Osteocyte (in vitro differentiated cells): ENCODE measurements at places on chromosomes 5 and 9.

- peak; percentile 91 for DNase-seq
Measured at GRCh38 chr5:154072414-154073171, 33.8 kb downstream of the MFAP3 start.

- DNase-seq, result no peak
Measured at GRCh38 chr9:131402073-131402472, 8.2 kb downstream of the PRRC2B start.

DNA sequence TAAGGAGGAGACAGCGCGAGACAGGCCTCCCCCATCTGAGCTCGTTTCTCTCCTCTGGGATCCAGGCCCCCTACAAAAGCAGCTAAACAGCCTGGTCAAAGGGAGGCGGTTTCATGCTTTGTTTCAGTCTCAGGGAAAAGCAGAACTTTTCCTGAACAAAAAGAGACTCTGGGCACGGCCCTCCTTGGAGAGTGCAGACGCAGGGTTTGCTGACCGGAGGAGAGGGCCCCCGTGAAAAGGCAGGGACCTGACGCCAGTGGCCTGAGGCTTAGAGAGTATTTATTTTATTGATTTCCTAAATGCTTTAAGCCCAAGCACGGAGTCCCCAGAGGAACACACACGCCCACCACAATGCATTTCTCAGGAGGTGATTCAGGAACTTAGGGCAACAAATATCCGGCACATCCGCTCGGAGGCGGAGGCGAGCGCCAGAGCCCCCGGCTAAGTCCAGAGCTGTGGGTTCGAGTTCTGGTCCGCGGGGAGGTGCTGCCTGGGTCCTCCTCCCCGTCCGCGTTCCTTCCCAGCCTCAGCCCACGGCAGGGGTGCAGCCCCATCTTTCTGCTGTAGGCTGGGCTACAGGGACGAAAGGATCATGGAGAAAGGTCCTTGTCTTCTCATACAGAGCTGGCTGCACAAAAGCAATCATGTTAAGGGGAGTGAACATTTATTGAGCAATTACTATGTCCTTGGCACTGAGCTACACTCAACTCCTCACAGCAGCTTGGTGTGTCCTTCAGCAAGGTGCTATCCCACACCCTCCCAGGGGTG is 40.0 kb downstream of the PTGES start:
- DNase-seq, result no peak

GRCh38 chr9:9177081-9177480 is 1377.5 kb upstream of the DMAC1 start:
- no peak for DNase-seq

DNA sequence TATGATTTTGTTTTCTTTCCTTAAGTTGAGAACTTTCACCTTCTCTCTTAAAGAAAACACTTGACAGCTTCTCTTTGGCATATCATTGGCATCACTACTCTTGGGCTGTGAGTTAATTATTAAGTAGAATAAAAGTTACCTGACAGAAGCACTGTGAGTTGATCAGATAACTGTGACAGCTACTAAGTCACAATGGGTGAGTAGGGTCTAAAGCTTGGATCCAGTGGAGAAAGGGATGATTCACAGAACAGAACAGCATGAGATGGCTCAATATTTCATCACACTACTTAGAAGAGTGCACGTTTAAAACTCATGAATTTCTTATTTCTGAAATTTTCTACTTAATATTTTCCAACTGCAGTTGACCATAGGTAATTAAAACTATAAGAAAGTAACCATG is 268.5 kb upstream of the NMUR2 start:
- DNase-seq, result no peak

DNA sequence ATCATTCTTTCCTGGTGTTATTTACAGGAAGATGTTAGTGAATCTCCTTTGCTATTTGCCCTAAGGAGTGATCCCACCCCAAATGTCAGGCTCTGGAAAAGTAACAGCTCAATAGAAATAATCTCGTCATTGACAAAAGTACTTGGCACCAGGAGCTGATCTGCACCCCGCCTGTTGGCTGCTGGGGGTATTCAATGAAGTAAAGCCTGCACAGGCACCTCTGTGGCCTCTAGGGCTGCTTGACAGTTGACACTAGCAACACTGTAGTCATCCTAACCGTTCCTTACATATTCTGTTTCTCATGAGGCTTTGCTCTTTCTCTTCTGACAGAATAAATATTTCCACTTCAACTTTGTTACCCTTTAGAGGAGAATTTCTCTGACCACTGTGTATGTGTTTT is 103.4 kb downstream of the DOCK2 start:
- DNase-seq, result no peak

DNA sequence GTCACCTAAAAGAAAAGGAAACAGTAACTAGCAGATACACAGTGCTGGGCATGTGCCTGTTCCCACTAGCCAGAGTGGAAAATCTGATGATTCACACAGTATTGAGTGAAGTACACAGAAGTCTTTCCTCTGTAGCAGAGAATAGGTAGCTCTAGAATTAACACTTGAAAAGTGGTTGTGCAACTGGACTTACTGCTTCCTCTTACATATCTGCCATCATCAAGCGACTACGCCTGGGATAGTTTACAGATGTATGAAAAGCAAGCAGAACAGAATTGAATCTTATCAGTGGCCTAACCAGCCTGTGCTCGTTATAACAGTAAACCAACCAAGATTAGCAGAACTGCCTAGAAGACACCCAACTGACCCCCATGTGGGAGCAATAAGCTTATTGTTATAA is 130.6 kb downstream of the DTWD2 start:
- no peak for DNase-seq

- DNase-seq, result no peak
Measured at GRCh38 chr5:82265047-82265446, 13.1 kb downstream of the RPS23 start.

DNA sequence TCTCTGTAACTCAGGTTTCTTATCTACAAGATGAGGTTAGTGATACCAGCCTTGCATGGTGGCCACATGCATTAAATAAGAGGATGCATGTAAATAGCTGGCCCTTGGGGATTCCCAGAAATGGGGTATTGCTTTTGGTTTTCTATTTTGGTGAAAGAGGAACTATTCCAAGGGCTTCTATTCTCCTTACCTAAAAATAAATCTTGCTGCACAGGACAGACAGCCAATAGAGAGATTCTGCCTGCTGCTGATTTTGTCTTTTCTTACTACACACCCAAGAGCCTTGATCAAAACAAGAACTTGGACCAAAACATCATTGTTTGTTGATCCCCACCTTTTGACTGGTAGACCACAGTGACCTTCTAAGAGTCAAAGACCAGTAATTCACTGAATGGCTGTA is 161.8 kb downstream of the PJA2 start:
- no peak for DNase-seq

DNA sequence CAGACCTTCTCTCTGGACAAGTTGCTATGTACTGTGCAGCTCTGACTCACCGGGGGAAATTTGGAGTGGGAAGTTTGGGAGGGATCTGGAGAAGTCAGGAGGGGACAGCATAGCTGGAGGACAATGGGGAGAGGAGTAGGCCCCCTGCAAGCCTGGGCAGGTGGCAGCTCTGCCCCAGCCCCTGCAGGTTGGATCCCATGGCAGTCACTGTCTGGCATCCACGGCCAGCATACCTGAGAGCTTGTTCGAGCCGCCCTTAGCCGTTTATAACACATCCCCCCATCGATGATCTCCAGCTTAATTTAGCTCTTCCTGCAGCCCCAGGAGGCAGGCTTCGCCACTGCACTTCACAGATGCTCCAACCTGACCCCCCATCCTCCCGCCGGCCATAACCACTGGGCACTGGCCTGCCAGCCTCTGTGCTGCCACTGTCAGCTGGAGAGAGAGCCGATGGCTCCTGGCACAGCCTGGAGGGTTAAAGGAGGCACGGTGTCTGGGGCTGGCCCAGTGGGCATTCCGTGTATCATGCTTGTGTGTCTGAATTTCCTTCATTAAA is 57.7 kb upstream of the RNU6ATAC start:
- DNase-seq, result no peak

DNA sequence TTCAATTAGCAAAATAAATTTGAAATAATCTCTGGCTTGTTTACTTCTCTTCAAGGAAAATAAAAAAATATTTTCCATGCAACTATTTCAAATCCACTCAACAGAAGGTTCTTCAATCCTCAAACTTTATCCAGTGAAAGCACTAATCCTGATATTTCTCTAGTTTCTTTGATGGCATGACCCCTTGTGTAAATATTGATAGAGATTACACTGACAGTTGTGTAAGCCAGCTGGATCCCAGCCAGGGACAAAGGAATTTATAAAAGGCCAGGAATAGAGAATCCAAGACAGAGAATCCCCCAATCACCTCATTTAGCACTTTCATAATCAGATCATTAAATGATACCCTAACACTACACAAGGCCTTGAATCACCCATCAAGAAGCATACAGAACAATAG is 135.2 kb downstream of the GNA14 start:
- no peak for DNase-seq

- no peak for DNase-seq
Measured at GRCh38 chr5:112200131-112200530, 218.9 kb downstream of the EPB41L4A start.

GRCh38 chr5:27830546-27830945 is 792.2 kb upstream of the CDH9 start:
- no peak for DNase-seq

GRCh38 chr5:123647066-123647465 is 135.1 kb downstream of the CSNK1G3 start:
- DNase-seq, result no peak

DNA sequence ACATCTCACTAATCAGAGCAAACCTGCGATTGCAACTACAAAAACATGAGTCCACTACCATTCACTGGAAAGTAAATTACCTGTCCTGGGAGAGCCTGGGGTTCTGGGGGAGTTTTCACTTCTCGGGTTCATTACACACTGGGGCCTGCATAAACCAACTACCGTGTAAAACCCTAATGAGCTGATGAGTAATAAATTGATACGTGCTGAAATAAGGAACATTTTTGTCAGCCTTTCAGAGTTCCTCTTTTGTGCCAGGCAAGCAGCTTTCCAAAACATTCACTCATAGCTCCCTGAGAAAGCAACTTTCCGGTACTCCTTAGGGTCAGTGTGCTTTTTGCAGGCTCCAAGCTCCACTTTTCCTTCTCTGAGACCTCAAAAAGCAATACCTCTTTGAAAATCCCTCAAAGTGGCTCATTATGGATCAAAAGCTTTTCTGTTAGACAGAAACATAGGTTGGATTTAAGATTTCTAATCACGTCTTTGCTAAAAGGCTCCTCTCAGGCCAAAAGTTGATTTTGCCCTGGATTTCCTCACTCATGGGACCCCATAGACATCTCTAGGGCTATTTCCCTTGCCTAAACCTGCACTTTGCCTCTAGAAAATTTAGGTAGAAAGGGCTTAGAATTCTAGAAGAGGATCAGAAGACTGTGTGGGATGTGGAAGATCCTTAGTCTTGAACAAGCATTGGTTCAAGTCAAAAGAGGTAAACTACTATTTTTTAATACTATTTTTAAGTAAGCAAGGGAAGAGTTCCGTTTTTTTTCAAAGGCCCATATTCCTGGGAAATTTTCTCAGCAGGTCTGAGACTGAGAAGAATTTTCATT is 74.8 kb downstream of the ST8SIA4 start:
- no peak for DNase-seq

- no peak for DNase-seq
Measured at GRCh38 chr9:69577123-69577522, 95.0 kb downstream of the APBA1 start.

DNA sequence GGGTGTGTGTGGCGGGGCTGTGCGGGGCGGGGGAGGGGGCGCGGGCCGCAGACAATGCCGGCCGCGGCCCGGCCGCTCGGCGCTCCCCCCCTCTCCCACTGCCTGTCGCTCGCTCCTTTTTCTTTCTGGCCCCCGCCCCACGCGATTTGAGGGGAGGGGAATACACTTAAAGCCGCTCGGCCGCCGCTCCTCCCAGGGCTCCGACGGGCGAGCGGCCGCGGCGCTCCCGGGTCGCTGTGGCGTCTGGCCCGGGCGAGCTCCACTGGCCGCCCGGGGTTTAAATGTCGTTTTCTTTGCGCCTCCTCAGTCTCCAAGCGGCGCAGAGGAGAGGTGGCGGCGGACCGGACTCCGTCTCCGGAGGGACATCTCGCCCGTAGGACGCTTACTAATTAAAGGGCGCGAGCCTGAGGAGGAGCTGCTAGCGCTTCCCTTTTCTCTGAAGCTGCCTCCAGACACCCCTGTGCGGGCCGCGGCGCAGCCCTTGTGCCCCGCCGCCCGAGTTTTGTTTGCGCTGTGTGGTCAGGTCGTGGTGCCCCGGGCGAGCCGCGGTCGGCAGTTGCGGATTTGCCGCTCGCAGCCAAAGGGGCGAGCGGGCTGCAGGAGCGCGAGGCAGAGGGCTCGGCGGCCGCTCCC is 1.4 kb downstream of the ZSWIM6 start:
- DNase-seq, result peak; percentile 86

DNA sequence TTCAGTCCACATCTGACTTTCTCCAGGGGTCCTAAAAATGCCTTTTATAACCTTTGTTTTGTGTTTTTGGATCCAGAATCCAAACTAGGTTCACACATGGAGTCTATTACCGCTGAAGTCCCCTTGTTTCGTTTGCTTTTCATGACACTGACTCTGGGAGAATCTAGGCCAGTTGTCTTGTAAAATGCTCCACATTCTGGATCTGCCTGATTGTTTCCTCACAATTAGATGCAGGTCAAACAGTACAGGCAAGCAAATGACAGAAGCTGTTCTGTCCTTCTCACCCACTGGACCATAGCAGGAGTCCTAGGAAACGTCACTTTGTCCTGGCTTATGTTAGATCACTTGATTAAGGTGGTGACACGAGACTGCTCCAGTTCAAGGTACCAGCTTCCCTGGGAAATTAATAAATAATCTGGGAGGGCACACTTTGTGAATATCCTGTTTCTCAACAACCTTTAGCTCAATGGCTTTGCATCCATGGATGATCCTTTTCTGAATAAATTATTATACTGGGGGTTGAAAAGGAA is 34.1 kb downstream of the FABP6 start:
- DNase-seq, result no peak

GRCh38 chr9:107631788-107632187 is 142.2 kb upstream of the KLF4 start:
- no peak for DNase-seq

DNA sequence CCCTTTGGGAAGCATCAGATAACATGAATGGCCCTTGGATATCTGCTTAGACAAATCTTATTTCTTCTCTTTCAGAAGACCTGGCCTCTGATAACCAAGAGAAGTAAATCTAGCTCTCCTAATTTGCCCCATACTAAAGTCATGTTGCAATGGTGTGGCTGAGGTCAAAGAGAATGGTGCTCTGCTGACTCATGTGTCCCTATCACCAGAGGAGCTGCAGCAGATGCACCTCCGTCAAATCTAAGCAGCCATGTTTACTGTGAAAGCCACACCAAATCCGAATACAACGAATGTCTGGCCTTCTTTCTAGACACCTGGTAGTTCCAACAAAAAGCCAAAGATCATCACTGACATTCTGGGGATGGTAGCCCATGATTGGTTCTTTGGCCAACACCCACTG is 23.2 kb downstream of the RETREG1 start:
- peak; percentile 21 for DNase-seq

GRCh38 chr5:63957617-63958016 is 4.6 kb downstream of the HTR1A start:
- no peak for DNase-seq

GRCh38 chr5:105751908-105752307 is 1918.8 kb downstream of the EFNA5 start:
- DNase-seq, result no peak
